ENCODE measurements at places on chromosomes 5 and 9. TPM values are rescaled to one million over a fixed set of nuclear protein-coding genes. Genes with fewer than 3 reads are reported as not detected.
A peak's percentile ranks its signal among the peaks of the same experiment; 100 is the strongest.

- no peaks in the 10 kb centered on the region for H3K4me1 ChIP-seq
- no peaks in the 10 kb centered on the region for H3K27me3 ChIP-seq
- no peak overlapping the region for H3K4me3 ChIP-seq
- no peak for DNase-seq
- no peaks in the 10 kb centered on the region for H3K36me3 ChIP-seq
- no peak overlapping the region for H3K27ac ChIP-seq
Measured at GRCh38 chr5:57277085-57277484, 103.2 kb downstream of the GPBP1 start.

DNA sequence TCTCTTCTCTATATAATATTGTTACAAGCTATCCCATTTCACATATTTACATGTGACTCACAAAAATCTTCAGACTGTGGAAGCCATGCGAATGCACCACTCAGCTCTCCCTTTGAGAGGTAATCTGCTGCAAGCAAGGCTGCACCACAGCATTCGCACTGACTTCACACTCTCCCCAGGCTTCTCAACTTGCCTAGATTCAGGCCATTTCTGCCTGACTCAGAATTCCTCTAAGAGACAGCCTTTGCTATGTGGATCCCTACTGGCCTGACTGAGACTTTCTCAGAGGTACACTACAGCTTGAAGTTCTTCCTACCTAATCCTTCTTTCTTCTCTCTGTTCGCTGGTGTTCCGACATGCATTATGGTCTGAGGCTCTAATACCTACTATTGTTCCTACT lies 21.1 kb upstream of the DMRTA1 start:
- H3K4me3 ChIP-seq = no peak overlapping the region
- no peak overlapping the region for H3K27ac ChIP-seq
- no peak for DNase-seq
- H3K27me3 ChIP-seq = no peaks in the 10 kb centered on the region
- no peaks in the 10 kb centered on the region for H3K4me1 ChIP-seq

DNA sequence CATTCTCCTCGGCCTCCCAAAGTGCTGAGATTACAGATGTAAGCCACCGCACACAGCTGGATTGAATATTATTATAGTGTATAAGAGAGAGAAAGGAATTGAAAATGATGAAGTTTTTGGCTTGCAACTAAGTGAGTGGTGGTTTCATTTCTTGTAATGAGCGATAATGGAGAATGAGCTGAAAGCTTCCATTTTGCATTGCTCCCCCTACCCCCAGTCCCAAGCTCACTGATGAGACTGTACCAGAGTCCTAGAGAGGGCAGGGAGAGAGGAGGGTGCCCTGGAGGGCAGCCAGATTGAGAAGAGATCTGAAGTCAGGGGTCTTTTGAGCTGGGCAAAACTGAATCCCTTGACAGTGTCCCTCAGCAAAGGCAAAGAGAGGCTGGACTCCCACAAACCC lies 38.5 kb upstream of the CTNNA1 start:
- H3K4me1 ChIP-seq = no peaks in the 10 kb centered on the region
- no peak overlapping the region for H3K4me3 ChIP-seq

DNA sequence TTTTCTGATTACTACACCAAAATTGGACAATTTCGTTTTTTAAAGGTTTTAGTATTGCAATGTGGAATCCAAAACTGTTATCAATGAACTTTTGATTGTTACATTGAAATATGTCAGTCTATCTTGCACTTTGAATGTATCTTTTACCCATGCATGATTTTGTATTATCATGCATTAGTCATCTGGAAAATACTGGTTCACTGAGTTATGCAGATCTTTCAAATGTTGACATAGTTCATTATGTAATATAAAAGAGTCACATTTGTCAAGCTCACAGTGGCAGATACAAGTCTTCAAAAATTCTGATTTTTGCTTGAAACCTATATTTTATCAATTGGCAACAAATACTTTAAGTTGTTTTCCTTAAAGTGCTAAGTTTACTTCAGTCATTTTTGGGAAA lies 85.2 kb downstream of the NR3C1 start:
- no peak for DNase-seq
- H3K4me1 ChIP-seq = peaks cover 26% of the 10 kb centered on the region
- H3K4me3 ChIP-seq = no peak overlapping the region
- H3K27me3 ChIP-seq = no peaks in the 10 kb centered on the region
- no peak overlapping the region for H3K27ac ChIP-seq
- no peaks in the 10 kb centered on the region for H3K36me3 ChIP-seq

DNA sequence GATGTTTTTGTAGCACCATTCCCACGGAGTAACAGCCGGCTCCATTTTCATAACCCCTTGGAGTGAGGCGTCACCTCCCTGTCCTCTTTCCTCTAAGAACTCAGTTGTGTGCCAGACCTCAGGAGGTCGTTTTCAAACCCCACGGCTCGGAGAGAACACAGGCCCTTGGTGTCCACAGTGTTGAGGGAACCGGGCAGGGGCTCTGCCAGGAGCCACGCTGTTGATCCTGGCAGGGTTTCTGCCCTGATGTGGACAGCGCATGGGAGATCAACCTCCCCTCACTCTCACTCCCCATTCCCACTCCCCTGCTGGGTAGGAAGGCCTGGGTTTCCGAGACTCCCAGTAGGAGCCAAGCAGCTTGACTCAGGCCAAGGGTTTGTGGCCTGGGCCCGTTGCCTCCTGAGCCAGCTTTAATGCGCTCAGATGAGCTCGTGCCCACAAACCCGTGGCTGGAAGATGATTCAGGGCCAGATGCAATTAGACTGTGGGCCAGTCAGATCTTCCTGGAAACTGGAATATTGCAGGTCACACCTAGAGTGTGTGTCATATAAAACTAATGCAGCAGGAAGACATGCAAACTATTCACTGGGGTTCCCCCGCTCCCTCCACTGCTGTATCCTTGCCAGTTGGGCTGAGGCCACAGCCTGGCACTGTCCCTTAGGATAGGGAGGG lies 133.4 kb downstream of the SLC12A2 start:
- H3K4me3 ChIP-seq = no peak overlapping the region
- H3K36me3 ChIP-seq = no peaks in the 10 kb centered on the region
- no peaks in the 10 kb centered on the region for H3K27me3 ChIP-seq
- no peaks in the 10 kb centered on the region for H3K4me1 ChIP-seq
- DNase-seq = no peak

DNA sequence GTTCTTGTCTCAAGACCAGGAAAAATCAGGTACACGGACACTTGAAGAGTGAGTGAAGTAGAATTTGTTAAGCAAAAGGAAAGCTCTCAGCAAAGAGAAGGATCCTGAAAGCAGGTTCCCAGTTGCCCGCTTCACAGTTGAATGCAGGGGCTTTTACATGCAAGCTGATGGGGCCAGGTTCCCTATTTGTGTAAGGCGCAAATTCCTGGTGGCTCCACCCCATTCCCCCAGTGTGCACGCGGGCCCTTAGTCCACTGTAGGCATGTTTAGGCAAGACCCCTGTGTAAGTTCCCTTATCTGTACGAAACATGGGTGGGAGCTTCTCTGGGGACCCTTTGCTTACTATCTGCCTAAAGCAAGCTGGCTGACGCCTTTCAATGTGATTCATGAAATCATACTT lies 2.7 kb upstream of the AGTPBP1 start:
- H3K4me1 ChIP-seq = peaks cover 8% of the 10 kb centered on the region
- no peak for DNase-seq
- no peak overlapping the region for H3K27ac ChIP-seq
- no peak overlapping the region for H3K4me3 ChIP-seq

- peak; percentile 44 for DNase-seq
- H3K36me3 ChIP-seq = no peaks in the 10 kb centered on the region
- H3K27me3 ChIP-seq = no peaks in the 10 kb centered on the region
- H3K27ac ChIP-seq = no peak overlapping the region
Measured at GRCh38 chr5:178377583-178378270, 145.1 kb upstream of the PHYKPL start.

DNA sequence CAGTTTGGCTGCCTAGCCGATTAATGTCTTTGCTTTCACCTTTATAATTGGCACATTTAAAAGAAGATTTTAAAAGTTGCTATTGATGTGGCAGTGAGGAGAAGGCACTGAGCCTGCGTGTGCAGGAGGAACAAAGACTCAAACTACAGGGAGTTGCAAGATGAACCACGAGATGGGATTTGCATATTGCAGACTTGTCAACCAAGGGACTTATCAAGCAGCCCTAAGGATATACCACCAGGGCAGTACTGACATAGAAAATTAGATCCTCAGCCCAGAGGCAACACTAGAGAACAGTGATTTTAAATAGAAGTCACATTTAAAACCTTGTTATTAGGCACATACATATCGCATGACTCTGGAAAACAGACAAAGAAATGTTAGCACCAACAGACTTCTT lies 342.6 kb downstream of the GLIS3 start:
- no peaks in the 10 kb centered on the region for H3K4me1 ChIP-seq
- no peaks in the 10 kb centered on the region for H3K27me3 ChIP-seq
- no peak overlapping the region for H3K27ac ChIP-seq

- no peaks in the 10 kb centered on the region for H3K4me1 ChIP-seq
- H3K36me3 ChIP-seq = no peaks in the 10 kb centered on the region
- H3K27ac ChIP-seq = no peak overlapping the region
- H3K27me3 ChIP-seq = no peaks in the 10 kb centered on the region
Measured at GRCh38 chr9:2109069-2109650, 94.0 kb downstream of the SMARCA2 start.

DNA sequence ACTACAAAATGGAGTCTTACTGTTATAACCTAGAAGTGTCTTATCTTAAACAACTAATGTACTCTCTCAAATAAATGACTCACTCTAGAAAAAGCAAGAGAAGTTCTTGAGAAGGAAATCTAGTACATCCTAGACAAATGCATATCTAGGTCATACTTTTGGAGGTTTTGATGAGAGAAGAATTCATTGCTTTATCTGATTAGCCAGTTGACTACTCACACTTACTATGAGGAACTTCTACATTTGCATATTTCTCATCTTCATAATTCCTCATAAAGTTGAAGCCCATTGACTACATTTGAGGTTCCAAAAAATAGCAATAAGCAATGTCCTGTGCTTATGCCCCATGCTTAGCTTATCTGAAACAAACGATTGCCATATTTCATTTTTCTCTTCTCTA lies 2.8 kb downstream of the JAKMIP2 start:
- no peak for DNase-seq
- no peak overlapping the region for H3K27ac ChIP-seq
- no peaks in the 10 kb centered on the region for H3K4me1 ChIP-seq
- no peaks in the 10 kb centered on the region for H3K36me3 ChIP-seq
- H3K27me3 ChIP-seq = no peaks in the 10 kb centered on the region

EFNA5 gene
- 0.72 TPM for polyA plus RNA-seq

FCN2 gene
- polyA plus RNA-seq = not detected

PRDM9 gene
- polyA plus RNA-seq = not detected

SPAAR gene
- polyA plus RNA-seq = 0.31 TPM

Data from pancreas (tissue), 10 donors.